Activated T-cell treated with anti-CD3 and anti-CD28 coated beads for 24 hours (primary cell): ENCODE measurements at places on chromosomes 2 and 18.

- no peak for DNase-seq
Measured at GRCh38 chr2:8663997-8664396, 17.9 kb upstream of the ID2 start.

DNA sequence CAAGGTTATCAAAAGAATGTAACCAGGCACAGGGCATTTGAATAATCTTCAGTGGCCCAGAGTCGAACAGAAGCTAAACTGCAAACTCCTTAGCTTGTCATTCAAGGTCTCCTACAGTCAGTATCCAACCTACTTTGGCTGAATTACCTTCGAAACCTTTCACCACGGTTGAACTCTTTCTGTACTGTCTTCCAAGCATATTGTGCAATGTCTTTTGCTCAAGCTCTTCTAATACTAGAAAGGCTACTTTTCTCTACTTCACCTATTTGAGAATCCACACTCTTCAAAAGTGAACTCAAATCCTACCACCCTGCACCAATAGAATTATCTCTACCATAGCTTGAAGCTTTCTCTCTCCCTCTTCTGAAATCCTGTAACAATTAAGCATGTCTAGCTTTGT is 142.9 kb downstream of the NR4A2 start:
- no peak for DNase-seq

DNA sequence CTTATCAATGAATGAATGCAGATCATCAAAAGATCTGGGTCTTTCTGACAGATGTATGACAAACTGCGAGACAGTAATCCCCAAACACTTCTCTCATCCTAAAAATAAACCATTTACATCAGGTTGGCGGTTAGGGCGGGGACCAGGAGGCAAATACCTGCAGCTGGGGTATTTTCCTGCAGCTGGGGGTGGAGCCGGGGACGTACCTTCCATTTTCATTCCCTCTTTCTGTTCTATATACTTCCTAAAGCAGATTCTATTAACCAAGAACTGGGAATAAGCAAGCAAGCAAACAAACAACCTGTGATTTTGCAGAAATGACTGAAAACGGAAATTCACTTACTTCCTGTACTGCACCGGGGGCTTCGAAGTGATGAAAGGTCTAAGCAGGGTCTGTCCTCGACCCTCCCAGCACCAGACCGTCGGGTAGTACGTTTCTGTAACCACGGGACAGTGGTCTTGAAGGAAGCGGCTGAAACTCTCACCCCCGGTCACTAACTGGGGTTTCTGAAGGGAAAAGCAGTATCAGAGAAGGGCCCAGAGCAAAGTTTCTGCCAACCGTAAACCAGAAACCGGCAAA is 1.2 kb downstream of the ABHD3 start:
- DNase-seq = no peak

GRCh38 chr2:168691221-168691620 is 111.2 kb upstream of the NOSTRIN start:
- no peak for DNase-seq

GRCh38 chr18:13527730-13528129 is 198.6 kb downstream of the FAM210A start:
- no peak for DNase-seq

GRCh38 chr2:99725820-99726219 is 236.0 kb upstream of the REV1 start:
- DNase-seq = no peak

DNA sequence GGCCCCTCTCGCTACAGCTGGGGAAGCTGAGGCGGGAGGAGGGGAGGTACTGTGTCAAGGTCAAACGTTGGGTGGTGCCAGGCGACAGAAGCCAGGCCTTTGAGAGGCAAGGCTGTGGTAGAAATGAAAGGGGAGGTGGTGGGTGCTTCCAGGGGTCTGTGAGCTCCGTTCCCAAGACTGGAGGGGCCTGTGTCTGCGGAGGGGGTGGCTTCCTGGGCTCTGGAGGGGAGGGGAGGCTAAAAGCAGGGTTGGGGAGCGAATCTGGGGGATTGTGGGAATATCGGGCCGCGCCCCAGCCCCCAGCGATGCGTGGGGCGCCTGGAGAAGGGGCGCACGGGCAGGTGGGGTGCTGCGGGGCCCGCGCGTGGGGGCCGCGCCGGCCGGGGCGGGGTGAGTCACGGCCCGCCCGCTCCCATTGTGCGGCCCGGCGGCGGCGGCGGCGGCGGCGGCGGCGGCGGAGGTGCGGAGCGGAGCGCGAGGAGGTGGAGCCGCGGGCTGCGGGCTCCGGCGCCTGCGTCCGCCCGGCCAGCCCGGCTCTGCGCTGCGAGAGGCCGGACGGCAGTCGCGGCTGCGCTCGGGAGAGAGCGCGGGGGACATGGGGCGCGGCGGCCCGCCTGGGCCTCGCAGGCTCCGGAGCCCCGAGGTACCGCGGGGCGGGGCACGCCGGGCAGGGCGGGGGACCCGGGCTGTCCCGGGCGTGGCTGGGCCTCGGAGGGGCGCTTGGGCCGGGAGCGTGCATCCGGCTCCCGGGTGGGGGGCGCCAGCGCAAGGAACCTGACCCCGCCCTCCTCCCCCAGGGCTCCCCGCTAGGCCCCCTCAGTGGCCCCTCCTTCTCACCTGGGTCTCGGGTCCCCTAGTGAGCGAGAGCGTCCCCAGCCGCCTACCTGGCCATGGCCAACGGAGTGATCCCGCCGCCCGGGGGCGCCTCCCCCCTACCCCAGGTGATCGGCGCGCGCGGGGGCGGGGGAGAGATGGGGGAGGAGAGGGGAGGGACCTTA is at the start of gene SLC4A3:
Gene SLC4A3 (plus strand): TSS at position 528 of the 998 bp plus-strand sequence. CDS start 363 bp downstream, at position 891.
- DNase-seq = no peak

DNA sequence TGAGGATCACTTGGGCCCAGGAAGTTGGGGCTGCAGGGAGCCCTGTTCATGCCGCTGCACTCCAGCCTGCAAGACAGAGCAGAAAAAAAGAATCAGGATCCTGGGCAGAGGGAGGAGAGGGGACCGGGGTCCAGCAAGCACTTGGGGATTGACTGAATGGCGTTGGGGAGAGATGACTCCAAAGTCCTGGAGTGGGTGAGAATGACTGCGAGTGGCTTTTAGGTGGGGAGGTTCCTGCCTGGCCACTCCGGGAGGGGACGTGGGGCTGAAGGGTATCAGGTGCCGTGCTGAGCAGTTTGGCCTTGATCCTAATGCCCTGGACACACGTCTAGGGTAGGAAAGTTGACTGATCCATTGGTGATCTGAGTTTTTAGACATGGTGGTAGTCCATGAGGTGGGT is 3.5 kb upstream of the NFATC1 start:
- DNase-seq = no peak

- no peak for DNase-seq
Measured at GRCh38 chr18:3015204-3015592, 2.3 kb upstream of the LPIN2 start.

DNA sequence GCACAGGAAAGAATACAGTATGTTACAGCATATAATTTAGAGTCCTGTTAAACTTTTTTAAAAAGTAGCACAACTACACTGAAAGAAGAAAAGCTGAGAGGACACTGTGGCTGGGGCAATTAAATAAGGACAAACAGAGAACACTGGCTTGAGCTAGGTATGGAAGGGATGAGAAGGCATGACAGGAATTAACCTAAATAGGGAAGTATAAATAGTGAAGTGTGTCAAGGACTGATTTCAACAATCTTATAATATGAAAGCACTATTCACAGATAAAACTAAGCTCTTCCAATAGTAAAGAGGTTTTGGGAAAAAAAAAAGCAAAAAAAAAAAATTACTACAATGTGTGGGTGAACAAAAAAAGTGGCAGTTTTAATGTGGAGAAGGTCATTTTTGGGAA is 45.5 kb downstream of the PPP3R1 start:
- no peak for DNase-seq

DNA sequence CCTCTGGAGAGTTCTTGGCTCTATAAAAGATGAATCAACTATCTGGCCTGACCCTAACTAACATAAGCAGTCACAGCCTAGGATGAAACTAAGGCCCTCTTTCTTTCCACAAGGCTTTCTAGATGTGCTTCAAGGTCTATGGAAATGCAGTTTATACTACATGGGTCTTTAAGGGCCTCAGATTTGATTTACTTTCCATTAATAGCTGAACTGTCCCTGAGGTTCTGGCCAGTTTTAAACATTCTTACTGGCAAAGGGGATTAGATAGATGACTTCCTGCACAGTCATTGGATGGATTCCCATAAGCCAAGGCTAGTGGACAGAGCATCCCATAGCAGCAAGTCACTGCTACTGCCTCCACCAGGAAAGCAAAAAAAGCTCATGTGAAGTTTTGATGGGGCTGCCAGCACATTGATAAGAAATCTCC is 38.1 kb upstream of the LCLAT1 start:
- no peak for DNase-seq
